ENCODE measurements at places on chromosomes 13 and 19. TPM values are rescaled to one million over a fixed set of nuclear protein-coding genes. Genes with fewer than 3 reads are reported as not detected.
A peak's percentile ranks its signal among the peaks of the same experiment; 100 is the strongest.

- DNase-seq = no peak
Measured at GRCh38 chr13:33147832-33148231, 131.6 kb downstream of the KL start.

KIRREL2 gene
- 0.12 TPM for total RNA-seq

DNA sequence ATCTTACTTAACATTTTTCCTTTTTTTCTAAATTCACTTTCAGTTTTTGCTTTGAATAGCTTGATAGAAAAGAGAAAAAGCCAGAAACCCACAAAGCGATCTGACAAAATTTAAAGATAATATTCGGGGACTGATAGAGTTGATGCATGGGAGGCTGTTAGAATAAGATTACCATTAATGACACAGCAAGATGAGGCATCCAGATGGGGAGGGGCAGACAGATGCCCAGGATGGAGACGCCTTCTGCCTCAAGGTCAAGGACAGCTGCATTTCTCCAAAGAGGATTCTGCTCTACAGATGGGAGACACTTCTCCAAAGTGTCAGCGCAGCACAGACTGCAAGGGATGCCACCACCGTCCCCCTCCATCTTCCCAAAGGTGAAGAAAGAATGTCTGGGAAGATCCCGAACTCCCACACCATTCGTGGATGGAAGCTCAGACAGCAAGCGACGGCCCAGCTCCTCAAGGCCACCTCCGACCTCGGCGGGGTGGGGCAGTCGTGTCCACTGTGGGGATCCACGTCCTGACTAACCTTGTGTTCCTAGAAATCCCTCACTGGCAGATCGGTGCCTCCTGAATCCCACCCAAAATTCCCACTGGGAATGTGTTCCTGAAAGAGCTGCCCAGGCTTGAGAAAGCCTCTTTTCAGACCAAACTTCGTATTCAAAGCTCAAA lies 32.9 kb downstream of the NAXD start:
- no peak for DNase-seq

- no peak for DNase-seq
Measured at GRCh38 chr19:28155265-28155664, 1057.7 kb downstream of the UQCRFS1 start.

GRCh38 chr13:60150538-60150937 lies 13.2 kb downstream of the DIAPH3 start:
- DNase-seq = no peak

- DNase-seq = no peak
Measured at GRCh38 chr13:89980896-89981295, 1366.6 kb upstream of the MIR17HG start.

- no peak for DNase-seq
Measured at GRCh38 chr19:43622070-43622469, 2.6 kb upstream of the ZNF428 start.

DNA sequence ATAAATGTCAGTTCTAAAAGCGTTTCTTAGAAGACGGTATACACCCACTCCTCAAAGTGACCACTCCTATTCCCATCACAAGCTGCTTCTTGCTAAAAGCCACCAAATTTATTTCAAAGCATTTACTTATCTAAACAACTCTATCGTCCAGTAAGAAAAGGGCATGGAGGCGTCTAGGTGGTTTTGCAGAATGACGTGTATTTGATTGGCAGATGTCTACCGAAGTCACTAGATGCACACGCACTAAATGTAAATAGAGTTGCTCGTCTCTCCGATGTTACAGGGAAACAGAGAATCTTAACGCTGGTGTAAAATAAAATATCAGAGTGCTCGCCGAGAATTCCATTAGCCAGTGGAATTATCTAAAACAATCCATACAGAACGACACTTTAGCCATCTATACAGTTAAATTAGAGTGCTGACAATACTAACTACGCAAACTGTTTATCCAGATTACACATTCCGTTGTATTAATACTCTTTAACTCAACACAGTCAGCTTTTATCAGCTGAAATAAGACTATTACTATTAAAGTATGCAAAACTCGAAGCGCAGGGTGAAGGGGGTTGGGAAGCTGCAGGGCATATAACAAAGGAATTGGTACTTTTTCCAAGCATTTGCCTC lies 1.9 kb downstream of the KLF12 start:
- no peak for DNase-seq

DNA sequence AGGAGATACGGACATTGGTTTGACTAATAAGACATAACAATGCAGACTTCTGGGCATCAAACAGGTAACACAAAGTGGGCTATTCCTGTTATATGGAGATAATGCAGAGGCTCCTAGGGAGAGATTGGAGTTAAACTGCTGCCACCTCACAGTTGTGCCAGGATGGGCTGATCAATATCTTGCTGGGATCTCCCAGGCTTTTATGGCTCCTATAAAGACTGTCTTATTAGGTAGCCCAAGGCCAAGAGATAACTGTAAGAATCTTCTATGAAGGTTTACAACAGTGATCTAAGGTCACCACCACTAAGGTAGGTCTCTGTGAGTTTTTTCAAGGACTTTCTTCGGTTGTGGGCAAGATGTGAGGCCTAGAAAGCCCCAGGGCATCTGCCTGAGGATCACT lies 345.8 kb downstream of the KLF5 start:
- DNase-seq = no peak

DNA sequence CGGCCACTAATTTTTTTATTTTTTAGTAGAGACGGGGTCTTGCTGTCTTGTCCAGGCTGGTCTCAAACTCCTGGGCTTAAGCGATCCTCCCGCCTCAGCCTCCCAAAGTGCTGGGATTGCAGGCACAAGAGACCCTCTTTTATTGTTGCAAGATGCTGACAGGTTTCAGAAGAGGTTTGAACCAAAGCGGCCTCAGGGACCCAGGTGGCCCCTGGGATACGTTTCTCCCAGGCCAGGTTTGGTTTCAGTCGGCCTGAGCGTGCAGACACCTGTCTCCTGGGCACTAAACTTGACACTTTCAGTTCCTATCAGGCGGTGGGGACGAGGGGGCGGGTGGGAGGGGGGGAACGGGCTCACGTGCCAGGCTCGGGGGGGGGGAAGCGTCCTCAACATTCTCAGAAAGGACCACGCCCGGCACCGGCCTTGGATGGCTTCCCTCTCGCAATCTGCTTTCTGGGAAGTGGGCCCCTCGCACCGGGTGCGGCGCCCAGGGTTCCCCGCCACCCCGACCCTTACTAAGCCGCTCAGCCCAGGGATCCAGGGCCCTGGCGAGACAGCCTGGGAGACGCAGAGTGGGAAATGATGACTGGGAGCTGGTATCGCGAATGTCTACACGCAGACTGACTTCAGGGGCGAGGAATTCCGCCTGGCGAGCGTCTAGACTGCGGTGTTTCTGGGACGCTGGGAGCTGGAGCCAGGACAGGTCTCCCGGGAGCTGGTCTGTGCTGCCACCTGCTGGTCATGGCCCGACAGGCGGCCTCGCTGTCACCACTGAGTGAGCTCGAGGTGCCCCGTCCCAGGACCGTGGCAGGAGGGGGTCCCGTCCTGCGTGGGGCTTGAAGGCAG lies 91.6 kb downstream of the GNG7 start:
- peak; percentile 96 for DNase-seq

GAPDHS gene
- total RNA-seq = not detected

KANK3 gene
- 22.8 TPM for total RNA-seq

GRCh38 chr13:51644654-51645053 lies 60.4 kb downstream of the WDFY2 start:
- no peak for DNase-seq

OR4F17 gene
- not detected for total RNA-seq

- peak; percentile 85 for DNase-seq
Measured at GRCh38 chr13:80338781-80339562, 2.0 kb downstream of the SPRY2 start.

GRCh38 chr19:389255-389934 lies 19.6 kb downstream of the C2CD4C start:
- no peak for DNase-seq

CYP2S1 gene
- total RNA-seq = 0.87 TPM

KLK5 gene
- total RNA-seq = not detected

GRCh38 chr13:82636119-82636518 lies 1246.2 kb downstream of the SLITRK1 start:
- no peak for DNase-seq

DNA sequence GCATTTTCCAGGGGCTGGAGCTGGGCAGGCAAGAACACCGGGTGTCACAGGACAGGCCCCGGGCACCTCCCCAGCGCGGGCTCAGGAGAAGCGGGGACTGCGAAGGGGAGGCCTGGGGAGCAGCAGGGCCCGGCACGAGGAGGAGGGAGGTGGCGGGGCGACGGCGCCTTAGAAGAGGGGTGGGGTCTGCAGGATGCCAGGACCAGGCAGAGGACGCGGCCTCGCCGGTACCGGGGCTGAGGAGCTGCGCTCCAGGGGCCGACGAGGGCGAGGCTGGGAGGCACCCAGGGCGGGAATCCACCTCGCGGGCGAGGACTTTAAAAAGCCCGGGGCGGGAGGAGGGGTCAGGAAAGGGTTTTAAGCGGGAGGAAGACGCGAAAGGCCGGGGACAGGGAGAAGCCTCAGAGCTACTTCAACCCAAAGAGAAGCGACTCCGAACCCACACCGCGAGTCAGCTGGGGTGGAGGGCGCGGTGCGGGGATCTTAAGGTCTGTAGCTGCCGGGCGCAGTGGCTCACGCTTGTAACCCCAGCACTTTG lies 665 bp downstream of the ZNF347 start:
- peak; percentile 54 for DNase-seq

KIR3DL2 gene
- total RNA-seq = not detected

PMIS2 gene
- total RNA-seq = not detected

DNA sequence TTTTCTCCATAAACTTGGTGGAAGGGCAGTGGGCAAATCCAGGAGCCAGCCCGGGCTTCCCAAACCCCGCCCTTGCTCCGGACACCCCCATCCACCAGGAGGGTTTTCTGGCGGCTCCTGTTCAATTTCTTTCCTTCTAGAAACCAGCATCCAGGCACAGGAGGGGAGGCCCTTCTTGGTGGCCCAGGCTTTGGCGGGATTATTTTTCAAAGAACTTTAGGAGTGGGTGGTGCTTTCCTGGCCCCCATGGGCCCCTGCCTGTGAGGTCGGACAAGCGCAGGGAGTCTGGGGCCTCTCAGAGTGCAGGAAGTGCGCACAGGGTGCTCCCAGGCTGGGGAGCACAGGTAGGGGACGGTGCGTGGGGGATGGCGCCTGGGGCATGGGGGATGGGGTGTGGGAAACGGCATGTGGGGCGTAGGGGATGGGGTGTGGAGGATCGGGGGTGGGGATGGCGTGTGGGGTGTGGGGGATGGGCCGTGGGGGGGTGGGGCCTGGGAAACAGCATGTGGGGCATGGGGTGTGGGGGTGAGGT lies 396 bp downstream of the F7 start:
- DNase-seq = no peak

DNA sequence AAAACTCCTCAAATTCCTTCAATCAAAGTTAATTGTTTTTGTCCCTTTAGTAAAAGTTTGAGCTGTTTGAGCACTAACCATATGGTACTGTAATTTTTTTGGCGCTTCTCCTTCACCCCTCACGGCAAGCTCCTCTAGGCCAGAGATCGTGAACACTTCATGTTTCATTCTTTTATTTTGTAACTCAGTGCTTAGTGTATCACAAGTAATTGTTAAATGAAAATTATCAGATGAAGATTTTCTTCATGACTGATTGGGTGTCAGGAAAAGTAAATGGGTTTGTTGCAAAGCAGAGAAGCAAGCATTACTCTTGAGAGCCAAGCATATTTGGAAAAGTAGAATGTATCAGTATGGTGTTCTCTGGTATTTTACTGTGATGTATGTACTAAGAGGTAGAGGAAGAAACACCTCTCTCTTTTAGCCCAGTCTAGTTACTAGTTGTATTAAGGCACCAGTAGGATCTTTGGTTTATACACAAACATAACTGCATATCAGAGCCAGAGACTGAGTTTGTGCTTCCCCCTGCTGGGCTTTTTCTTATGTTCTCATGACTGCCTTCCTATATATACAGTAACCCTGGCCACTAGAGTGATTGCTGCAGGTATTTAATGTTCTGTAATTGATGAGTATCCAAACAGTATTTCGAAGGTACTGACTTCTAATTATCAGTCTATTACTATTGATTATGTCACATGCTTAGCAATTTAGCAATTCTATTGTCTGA lies 202.3 kb upstream of the KLHL1 start:
- DNase-seq = no peak

CYP4F11 gene
- 0.27 TPM for total RNA-seq

UBE2L5 gene
- total RNA-seq = not detected

- no peak for DNase-seq
Measured at GRCh38 chr19:53621885-53622740, 9.7 kb upstream of the DPRX start.

DNA sequence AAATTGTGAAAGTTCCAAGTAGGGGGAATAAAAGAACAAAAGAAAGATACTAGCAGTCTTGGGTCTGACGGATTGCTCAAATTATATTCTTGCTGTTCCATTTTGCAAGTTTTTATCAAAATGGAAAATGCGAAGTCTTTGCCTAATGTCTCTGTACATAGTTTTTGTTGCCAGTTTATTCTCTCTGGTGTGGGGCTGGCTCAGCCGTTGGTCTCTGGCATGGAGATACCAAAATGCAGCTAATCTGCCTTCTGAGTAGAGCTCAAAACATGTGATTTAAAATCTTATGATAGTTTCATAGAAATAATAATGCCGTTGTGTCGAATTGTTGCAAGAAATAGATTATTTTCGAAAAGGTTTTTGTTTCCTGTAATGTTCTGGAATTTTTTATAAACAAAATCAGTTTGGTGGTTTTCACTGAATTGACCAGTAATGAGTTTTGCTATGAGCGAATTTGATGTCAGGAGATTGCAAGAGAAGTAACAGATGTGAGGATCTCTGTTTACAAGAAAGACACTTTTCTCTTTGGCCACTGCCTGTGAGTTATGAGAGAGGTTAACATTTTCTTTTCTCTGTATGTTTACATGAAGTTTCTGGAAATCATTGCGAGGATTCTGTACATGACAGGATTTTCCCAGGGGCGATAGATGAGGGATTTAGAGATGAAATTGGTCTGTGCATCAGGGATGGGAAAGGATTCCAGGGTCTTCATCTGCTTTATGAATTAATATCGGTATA lies 147.0 kb downstream of the DCT start:
- DNase-seq = no peak

PODNL1 gene
- 2.0 TPM for total RNA-seq

GRCh38 chr19:35373492-35373891 lies 2.6 kb downstream of the GPR42 start:
- no peak for DNase-seq

MTUS2 gene
- total RNA-seq = 126 TPM

DNA sequence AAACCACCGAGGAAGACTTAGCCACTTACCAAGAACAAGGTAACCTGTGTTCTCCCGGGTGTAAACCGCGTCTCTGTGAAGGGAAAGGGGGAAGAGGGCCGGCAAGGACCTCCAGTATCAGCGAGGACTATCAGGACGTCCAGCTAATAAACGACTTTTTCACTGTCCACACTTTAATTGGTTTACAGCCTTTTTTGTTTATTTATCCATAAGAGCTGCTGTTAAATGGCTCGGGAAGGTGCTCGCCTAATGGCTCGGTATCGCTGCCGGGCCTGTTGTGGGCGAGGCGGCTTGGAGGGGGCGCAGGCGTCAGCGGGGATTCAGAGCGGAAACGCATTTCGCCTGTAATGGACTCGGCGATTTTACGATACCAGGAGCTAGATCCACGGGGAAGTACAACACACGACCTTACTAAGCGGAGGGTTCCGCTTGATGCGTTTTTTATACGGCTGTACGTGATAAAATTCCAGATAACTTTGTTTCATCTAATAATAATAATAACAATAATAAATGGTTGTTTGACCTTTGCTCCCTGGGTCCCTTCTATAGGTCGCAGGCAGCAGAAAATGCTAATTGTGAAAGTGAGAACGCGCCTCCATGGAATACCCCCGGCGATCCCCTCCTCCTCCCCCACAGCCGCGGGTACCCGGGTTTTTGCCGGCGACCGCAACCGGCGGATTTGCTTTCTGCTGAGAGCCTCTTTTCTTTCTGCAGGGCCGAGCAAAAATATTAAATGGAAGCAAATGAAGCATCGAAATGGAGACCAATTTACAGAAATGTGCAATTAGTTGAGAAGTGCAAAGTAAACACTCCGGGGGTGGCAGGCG lies 2.5 kb upstream of the PDX1 start:
- no peak for DNase-seq

KBTBD6 gene
- total RNA-seq = 10.7 TPM

Data from left ventricle myocardium superior (tissue), 1 donor.